ENCODE measurements at places on chromosomes 5 and 9.

DNA sequence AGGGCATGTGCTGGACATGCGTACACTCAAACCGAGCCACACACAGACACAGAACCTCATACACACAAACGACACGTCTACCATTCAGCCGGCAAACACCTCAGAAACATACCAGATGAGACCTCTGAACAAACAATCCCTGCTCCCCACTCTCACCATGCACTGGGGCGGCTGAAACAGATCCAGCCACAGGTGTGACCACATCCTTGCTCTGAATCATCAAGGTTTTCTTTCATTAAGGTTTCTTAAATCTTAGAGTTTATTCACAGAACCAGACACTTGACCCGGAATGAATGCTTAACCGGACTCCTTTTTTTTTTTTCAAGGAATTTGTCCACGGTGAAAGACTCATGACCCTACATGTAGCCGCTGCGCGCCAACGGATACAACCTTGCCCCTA, 26.2 kb downstream of the TERT start:
- no peak for DNase-seq

DNA sequence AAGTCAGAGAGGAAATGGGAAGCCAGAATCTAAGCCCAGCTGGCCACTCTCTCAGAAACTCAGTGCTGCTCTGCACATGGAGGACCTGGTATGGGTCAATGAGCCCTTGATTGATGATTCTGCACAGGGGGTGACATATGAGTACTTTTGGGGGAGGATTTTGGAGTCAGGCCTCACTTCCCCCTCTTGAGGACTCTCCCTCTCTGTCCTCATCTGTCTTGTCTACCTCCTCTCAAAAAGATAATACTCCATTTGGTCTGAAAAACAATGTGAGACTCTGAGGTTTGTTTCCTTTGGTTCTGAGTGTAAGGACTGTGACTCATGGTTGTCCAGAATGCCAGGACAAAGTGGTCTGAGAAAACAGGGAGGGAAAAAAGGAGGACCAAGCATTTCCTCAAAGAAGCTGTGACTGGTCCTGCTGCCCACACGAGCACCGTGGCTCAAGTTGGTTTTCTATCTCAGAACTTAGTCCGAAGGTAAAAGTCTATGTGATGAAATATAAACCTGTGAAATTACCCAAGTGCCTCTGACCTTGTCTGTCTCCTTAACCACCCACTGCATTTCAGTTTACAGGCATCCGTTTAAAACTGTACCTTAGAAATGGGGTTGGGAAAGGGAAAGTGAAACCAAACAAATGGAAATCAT, 11.1 kb downstream of the TTC39B start:
- DNase-seq, result no peak

DNA sequence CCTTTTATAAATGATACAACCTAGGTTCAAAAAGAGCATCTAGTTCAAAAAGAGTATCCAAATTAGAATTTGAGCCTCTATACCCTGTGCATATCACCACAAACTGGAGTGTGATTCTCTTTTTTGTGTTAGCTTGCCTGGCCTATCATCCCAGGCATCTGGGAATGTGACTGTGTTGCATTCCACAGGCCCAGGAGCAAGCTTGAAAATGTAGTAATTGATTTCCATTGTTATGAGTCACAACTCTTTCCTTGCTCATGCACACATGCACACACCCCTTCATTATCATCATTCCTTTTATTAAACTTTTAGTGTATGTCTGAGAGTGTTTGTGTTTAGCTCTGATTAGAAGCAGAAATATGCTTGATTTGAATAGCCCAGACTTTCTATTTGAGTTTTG, 75.2 kb downstream of the FCHO2 start:
- DNase-seq, result no peak

- no peak for DNase-seq
Measured at GRCh38 chr9:126392662-126393371, 66.2 kb downstream of the MVB12B start.

- DNase-seq, result no peak
Measured at GRCh38 chr5:103436112-103436511, 126.5 kb downstream of the NUDT12 start.

Measured in NCI-H82 (cell line).